ENCODE measurements at places on chromosomes 6 and 20. TPM values are rescaled to one million over a fixed set of nuclear protein-coding genes. Genes with fewer than 3 reads are reported as not detected.

Gene TRIM31
- total RNA-seq = not detected

Gene GABRR1
- total RNA-seq = 0.40 TPM

Gene TMEM30A
- 45.2 TPM for total RNA-seq

Gene SRF
- total RNA-seq = 21.9 TPM

Gene SAMD5
- 2.2 TPM for total RNA-seq

Gene LKAAEAR1
- total RNA-seq = 0.27 TPM

Gene SIRPB2
- total RNA-seq = 0.84 TPM

Gene PRELID3B
- total RNA-seq = 39.4 TPM

Gene HSPA1A
- 76.7 TPM for total RNA-seq

Gene FRK
- total RNA-seq = 0.40 TPM

Gene PLA2G7
- total RNA-seq = 1.2 TPM

Gene PTCRA
- total RNA-seq = not detected
